Activated CD4-positive, alpha-beta T cell treated with anti-CD3 and anti-CD28 coated beads, Interleukin-2, amount 10 ng/mL, durations not matched to agents 7 days and 5 days (primary cell): ENCODE measurements at places on chromosomes 16 and 17. TPM values are rescaled to one million over a fixed set of nuclear protein-coding genes. Genes with fewer than 3 reads are reported as not detected.

- H3K36me3 ChIP-seq: no peaks in the 10 kb centered on the region
- H3K4me1 ChIP-seq: peaks cover 2% of the 10 kb centered on the region
- no peak for DNase-seq
- no peak overlapping the region for H3K27ac ChIP-seq
- H3K4me3 ChIP-seq: no peak overlapping the region
- no peaks in the 10 kb centered on the region for H3K27me3 ChIP-seq
Observed at GRCh38 chr17:82386881-82387704, 15.5 kb downstream of the UTS2R start.

DNA sequence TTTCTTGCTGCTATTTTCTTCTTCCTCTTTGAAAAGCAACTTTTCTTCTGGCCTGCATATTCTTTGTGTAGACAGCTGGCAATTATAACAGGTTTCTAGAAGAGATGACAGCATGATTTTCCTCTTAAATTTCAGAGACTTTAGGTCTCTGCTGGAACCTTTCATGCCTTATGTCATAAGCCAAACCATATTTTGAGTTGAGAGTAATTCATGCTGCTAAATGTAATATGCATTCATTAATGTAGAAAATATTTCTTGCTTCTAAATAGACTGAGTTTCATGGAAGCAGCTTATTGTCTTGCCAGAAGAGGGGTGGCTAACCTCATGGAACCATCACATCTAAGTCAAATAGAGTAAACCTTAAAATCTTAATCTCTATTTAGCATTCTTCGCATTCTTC lies 25.9 kb upstream of the ABCA9 start:
- no peak overlapping the region for H3K4me3 ChIP-seq
- no peak for DNase-seq
- H3K27me3 ChIP-seq: no peaks in the 10 kb centered on the region
- no peaks in the 10 kb centered on the region for H3K36me3 ChIP-seq
- H3K27ac ChIP-seq: no peak overlapping the region
- H3K4me1 ChIP-seq: no peaks in the 10 kb centered on the region

DNA sequence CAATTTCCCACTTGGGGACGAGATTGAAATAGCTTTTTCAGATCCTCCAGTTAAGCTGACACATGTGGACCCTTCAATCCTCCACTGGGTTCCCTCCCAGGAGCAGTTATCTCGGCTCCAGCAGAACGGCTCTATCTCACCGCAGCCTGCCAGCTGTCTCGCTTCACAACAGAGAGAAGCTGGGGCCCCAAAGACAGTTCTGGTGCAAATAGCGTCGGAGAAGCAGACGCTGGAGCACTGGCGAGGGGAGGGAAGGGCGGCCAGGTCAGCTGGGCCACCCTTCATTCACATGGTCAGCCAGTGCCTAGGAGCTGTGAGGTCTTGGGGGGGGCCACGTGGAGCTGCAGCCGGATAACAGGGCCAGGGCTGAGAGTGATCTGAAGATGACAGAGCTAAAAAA lies 141.3 kb upstream of the SDK2 start:
- peaks cover 9% of the 10 kb centered on the region for H3K27me3 ChIP-seq
- H3K4me3 ChIP-seq: no peak overlapping the region
- no peak for DNase-seq
- H3K4me1 ChIP-seq: peaks cover 4% of the 10 kb centered on the region

- no peak for DNase-seq
- peaks cover 71% of the 10 kb centered on the region for H3K36me3 ChIP-seq
- H3K4me3 ChIP-seq: no peak overlapping the region
- peak overlapping the region; percentile 84 for H3K27ac ChIP-seq
- no peaks in the 10 kb centered on the region for H3K27me3 ChIP-seq
- peaks cover 74% of the 10 kb centered on the region for H3K4me1 ChIP-seq
Observed at GRCh38 chr16:17358355-17358754, 112.4 kb downstream of the XYLT1 start.

GRCh38 chr17:59378675-59379074 lies 47.2 kb downstream of the YPEL2 start:
- no peaks in the 10 kb centered on the region for H3K27me3 ChIP-seq
- no peak overlapping the region for H3K4me3 ChIP-seq
- no peak overlapping the region for H3K27ac ChIP-seq
- H3K36me3 ChIP-seq: peaks cover 12% of the 10 kb centered on the region
- no peak for DNase-seq

The GNGT2 gene
- total RNA-seq: 15.9 TPM

DNA sequence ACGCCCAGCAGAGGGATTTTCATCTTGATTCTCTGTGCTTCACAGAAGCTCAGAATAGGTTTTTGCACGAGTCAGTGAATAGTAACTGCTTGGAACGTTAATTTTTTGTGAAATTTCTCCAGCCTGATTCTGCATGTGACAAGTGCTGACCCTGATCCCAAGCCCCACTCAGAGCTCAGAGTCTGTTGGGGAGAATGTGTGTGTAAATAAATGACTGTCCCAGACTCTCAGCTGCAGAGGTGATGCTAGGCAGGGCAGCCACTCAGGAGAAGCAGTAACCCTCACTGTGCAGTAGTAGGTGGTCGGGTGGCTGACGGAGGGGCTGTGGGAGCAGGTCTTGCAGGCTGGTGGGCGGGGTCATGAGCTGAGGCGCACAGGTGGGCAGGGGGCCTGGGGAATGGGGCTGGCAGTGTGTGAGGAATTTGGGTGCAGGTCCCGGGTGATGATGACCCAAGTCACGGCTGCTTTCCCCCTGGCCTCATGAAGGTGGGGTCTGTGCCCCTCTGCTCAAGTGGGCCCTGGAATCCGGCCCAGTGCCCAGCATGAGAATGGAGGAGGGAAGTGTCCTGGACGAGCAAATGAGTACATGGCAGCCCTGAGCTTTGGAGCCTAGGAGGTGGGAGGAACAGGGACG lies 16.3 kb upstream of the FOXK2 start:
- H3K27me3 ChIP-seq: peaks cover 2% of the 10 kb centered on the region
- H3K36me3 ChIP-seq: no peaks in the 10 kb centered on the region
- no peak overlapping the region for H3K27ac ChIP-seq
- H3K4me1 ChIP-seq: peaks cover 15% of the 10 kb centered on the region

GRCh38 chr16:84308120-84308519 lies 13.4 kb downstream of the WFDC1 start:
- H3K27ac ChIP-seq: no peak overlapping the region
- H3K4me1 ChIP-seq: no peaks in the 10 kb centered on the region
- no peaks in the 10 kb centered on the region for H3K36me3 ChIP-seq
- peaks cover 8% of the 10 kb centered on the region for H3K27me3 ChIP-seq
- no peak overlapping the region for H3K4me3 ChIP-seq

DNA sequence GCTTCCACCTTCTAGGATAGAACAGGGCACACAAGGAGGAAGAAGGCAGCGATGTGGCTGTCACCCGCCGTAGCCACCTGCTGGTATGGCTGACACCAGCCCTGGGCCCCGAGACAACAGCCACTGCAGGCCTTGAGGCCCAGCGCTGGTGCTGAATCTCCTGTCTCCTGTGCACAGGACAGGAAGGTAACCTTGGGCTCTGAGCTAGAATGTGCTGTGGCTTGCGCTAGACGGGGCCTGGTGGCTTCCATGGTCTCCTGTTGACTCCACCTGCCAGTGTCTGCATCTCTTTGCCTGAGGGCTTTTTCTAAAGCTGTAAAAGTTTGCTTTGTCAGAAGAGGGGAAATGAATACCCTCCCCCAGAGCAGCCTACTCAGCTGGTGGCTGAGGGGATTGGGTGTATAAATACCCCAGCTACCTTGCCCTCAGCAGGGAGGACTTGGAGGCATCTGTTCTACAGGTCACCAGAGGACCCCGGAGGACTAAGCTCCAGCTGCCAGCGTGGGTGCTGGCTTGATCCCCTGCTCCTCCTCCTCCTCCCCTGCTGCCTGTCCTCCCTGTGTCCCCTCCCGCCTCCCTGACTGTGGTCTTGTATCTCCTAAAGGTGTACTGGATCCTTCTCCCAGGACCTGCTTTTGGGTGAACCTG lies 76.1 kb upstream of the SDK2 start:
- H3K4me1 ChIP-seq: peaks cover 56% of the 10 kb centered on the region
- H3K4me3 ChIP-seq: peak overlapping the region; percentile 4
- peak overlapping the region; percentile 81 for H3K27ac ChIP-seq
- peaks cover 8% of the 10 kb centered on the region for H3K36me3 ChIP-seq

DNA sequence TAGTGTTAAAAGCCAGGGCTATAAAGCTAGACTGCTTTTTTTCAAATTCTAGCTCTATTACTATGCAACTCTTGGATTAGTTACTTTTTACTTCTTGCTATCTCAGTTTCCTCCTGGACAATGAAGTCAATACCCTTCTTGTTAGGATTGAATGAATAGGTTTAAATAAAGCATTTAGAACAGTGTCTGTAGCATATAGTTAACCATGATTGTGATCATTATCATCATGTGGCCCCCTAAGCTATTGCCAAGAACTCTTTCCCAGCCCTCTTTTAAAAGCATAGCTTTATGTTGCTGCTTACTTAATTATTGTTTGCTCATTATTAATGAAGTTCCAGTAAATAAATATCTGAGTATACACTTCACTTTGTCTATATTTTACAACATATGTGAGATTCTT lies 4.5 kb downstream of the VMP1 start:
- H3K27ac ChIP-seq: no peak overlapping the region
- DNase-seq: no peak
- no peaks in the 10 kb centered on the region for H3K27me3 ChIP-seq

- no peak overlapping the region for H3K4me3 ChIP-seq
- peaks cover 26% of the 10 kb centered on the region for H3K4me1 ChIP-seq
- peak overlapping the region; percentile 27 for H3K27ac ChIP-seq
- DNase-seq: no peak
Observed at GRCh38 chr17:80328634-80329380, 68.2 kb downstream of the RNF213 start.

DNA sequence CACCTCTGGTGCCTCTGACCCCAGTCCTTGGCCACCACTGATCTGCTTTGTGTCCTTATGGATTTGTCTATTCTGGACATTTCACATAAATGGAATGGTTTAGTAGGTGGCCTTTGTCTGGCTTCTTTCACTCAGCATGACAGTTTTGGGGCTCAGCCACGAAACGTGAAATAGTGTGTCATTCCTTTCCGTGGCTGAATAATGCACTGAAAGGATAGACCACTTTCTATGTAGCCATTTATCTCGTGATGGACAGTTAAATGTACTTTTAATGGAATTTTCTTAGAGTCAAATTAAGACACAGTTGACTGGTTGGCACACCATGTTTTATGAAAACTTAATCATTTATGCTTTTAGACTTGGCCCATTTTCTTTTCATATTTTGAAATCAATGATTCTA lies 57.4 kb downstream of the LITAF start:
- no peak overlapping the region for H3K27ac ChIP-seq
- no peaks in the 10 kb centered on the region for H3K36me3 ChIP-seq
- no peak overlapping the region for H3K4me3 ChIP-seq
- peaks cover 13% of the 10 kb centered on the region for H3K27me3 ChIP-seq

DNA sequence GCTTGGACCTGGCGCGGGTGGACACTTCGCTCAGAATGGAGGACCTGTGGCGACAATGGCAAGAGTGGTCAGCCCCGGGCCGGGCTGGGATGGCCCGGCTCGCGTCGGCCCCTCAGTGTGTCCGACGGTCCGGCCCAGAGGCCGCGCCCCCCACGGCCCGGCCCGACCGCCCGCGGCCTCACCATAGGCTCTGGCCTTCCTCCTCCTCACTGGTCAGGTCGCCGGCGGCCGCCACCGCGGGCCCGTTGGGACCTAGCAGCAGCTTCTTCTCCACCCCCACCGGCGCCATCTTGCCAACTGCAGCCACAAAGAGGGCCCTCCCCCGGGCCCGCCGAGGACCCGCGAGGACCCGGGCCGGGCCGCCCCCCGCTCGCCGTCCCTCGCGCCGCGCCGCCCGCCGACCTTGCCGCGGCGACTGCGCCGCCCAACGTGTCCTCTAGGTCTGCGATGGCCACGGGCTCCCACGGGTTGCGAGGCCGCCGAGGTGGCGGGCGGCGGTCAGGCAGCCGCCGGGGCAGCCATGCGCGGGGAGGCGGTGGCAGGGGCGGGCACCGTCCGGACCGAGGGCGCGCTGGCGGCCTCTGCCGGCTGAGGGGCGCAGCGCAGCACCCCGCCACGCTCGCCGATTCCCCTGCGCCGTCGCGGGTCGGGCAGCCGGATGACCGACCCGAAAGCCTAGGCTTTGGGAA lies at the start of gene DYNC1LI2:
Gene DYNC1LI2 (minus strand): TSS at position 307 of the 689 bp plus-strand sequence. CDS start 18 bp downstream, at position 289.
- peak; percentile 84 for DNase-seq
- H3K36me3 ChIP-seq: peaks cover 28% of the 10 kb centered on the region
- H3K27ac ChIP-seq: peak within 1 kb of the TSS; percentile 93

GRCh38 chr17:62562656-62563055 lies 64.8 kb upstream of the MRC2 start:
- peaks cover 15% of the 10 kb centered on the region for H3K4me1 ChIP-seq
- peaks cover 50% of the 10 kb centered on the region for H3K36me3 ChIP-seq

DNA sequence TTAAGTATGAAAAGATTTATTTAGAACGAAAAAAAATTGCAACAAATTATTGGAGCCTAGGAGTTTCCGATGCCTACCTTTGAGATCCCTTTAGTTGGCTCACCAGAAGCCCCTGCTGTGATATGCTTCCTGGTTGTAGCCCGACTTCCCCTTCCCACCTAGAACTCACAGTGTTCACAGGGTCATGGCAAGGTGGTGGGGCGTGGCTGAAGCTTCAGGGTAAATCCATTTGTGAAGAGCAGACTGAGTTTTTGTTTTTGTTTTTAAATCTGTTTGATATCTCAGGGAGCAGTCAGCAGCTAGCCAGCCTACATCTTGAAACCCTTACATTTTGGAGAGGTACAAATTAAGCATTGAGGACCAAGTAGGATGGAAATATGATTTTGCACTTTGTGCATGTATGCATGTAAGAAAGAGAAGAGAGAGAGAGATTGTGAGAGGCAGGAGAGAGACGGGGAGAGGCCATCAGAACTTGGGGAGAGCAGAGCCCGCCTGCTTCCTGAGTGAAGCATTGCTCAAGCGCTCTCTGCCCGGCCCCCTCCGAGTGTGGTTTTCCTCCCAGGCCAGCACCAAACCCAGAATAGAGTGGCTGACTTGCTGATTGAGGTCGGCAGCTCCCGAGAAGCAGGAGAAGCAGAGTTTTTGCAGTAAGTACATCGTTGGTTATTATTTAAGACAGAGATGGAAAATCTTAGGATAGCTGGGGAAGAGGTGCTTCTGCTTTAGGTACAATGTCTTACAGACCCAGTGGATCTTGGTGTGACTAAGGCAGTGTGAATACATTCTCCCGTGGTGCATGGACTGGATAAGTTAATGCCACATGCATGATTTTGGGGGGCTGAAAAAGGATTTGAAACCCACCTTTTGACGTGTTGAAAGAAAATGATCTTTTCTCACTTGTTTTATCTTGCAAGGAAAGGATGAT lies 64.2 kb downstream of the SPECC1 start:
- H3K4me1 ChIP-seq: peaks cover 21% of the 10 kb centered on the region
- peak overlapping the region; percentile 88 for H3K27ac ChIP-seq
- H3K27me3 ChIP-seq: peaks cover 3% of the 10 kb centered on the region

DNA sequence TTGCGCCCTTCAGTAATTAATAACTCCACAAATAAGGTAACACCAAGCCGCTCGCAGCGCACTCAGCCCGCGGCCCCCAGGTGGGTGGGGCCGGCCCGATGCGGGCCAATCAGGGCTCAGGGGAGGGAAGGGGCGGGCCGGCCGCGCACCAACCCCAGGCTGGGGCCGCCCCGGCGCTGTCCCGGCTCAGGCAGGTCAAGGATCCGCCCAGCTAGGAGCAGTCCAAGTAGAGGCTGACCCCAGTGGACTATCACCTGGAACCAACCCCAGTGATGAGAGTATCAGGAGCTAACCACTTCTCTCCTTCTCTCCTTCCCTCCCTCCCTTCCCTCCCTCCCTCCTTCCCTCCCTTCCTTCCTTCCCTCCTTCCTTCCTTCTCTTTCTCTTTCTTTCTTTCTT lies 110.8 kb downstream of the C16orf78 start:
- no peak overlapping the region for H3K27ac ChIP-seq
- no peaks in the 10 kb centered on the region for H3K36me3 ChIP-seq
- H3K4me3 ChIP-seq: no peak overlapping the region

- H3K4me3 ChIP-seq: no peak overlapping the region
- no peak for DNase-seq
- peaks cover 4% of the 10 kb centered on the region for H3K4me1 ChIP-seq
- H3K27me3 ChIP-seq: no peaks in the 10 kb centered on the region
- no peaks in the 10 kb centered on the region for H3K36me3 ChIP-seq
Observed at GRCh38 chr16:70460737-70461261, 6.4 kb downstream of the FCSK start.
